ENCODE measurements at places on chromosomes 3 and 15.

DNA sequence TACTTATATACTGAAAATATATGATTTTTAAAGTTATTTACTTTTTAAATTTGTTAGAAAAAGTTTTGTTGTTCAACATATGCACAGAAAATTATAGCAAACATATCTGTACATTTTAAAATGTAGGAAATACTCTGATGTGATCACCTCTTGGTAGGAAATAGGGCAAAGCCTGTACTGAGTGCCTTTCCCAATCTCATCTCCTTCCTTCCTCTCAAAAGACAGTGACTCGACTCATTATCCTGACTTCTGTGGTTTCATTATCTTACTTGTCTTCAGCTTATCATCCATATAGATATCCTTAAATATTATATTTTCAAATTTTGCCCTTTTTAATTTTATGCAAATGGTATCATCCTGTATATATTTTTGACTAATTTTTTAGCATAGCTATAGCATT is 18.4 kb upstream of the ALCAM start:
- no peak for DNase-seq

- DNase-seq: no peak
These were observed 39.6 kb downstream of the SEMA6D start for GRCh38 chr15:47756872-47757271.

DNA sequence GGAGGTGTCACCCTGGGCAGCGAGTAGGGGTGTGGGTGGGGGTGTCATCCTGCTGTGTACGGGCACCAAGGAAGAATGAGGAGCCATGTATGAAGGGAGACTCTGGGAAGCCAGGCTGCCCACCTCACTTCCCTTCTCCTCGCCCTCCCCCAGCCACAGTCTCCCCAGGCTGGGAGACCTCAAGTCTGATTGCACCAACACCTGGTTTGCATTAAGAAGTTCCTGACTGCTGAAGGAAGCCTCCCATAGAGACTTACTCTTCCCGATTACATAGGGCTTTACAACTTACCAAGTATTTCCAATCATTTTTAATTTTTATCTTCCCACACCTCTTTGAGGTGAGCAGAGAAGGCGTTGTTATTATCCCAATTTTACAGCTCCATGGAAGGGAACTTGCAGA is 29.5 kb upstream of the SMAD3 start:
- DNase-seq: no peak

GRCh38 chr3:27613846-27614500 is 108.2 kb downstream of the EOMES start:
- DNase-seq: no peak

- DNase-seq: no peak
These were observed 23.2 kb upstream of the PIGZ start for GRCh38 chr3:196991581-196992460.

DNA sequence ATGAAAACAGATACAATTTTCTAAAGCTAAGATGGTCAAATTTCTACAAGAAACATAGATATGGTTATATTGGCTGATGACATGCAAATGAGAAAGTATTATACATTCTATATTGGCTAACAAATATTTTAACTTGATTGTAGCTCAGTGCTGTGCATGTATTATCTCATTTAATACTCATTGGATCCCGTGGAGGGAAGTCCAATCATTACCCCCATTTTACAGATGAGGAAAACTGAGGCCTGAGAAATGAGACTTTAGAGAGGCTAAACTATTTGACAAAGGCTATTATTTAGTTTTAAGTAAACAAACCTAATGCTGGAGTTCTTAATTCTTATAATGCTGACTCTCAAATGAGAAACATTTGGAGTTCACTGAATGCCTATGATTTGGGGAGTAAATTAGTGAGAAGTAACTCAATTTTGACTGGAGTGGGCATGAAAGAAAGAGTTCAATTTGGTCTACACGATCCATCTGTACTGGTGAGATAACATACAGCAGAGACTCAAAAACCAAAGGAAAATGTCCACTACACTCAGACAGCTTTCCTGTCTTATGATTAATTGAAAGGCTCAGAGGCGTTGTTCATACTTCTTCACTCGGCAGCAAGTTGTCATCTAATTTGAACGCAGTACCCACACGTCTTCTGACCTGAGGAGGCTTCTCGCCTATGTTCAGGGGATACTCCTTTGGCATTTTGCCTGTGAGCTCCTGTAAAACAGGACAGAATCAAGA is 72.2 kb upstream of the LMOD3 start:
- DNase-seq: no peak

- DNase-seq: no peak
These were observed 111.3 kb upstream of the GMNC start for GRCh38 chr3:190973771-190974170.

DNA sequence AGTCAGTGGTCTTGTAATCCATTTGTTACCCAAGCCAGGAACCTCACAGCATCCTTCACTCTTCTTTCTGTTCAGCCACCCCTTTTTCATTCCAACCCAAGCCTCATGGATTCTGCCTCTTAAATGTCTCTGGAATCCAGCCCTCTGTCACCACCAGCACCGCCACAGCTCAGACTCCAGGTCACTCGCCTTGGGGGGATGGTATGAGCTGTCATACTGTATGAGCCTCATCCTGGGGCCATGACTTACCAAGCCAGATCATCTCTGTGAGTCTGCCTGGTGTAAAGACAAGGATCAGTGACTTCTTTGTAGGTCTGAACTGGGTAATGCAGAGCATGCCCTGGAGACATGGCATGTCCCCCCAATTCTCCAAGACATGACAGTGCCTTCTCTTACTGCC is 79.6 kb downstream of the PGPEP1L start:
- DNase-seq: no peak

DNA sequence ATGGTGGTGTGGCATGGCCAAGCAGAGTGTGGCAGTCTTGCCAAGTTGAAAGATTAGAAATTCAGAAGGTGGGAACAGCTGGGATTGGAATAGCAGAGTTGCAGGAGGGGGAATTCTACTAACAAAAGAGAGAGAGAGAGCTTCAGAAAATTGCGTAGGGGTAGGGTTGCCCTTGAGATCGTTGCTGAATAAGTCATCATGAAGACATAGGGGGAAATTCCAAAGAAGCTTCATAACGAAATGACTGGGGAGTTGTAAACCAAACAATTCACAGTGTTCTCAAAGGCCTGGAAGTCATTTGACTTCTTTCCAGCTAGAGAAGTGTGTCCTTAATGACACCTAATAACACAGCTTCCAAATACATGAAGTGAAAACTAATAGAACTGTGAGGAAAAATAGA is 26.3 kb upstream of the TIPARP start:
- no peak for DNase-seq

- DNase-seq: no peak
These were observed 18.1 kb upstream of the SLC22A13 start for GRCh38 chr3:38247366-38248035.

- DNase-seq: no peak
These were observed 995.3 kb downstream of the OTOL1 start for GRCh38 chr3:162491952-162492351.

DNA sequence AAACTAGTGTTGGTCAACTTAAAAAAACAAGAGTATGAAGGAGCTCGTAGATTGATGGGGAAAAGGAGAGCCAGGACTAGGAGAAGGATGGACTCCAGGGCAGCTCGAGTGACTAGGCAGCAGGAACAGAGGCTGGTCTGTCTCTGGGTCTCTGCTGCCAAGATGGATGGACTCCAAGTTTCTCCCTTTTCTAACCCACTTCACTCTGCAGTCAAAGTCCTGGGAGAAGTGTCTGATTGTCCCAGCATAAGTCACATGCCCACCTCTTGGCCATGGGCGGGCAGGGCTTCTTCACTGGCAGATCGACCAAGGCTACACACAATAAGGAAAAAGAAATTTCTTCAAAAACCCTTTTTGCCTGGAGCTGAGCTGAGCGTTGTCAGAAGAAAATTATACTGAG is 9.2 kb upstream of the EPB42 start:
- no peak for DNase-seq

DNA sequence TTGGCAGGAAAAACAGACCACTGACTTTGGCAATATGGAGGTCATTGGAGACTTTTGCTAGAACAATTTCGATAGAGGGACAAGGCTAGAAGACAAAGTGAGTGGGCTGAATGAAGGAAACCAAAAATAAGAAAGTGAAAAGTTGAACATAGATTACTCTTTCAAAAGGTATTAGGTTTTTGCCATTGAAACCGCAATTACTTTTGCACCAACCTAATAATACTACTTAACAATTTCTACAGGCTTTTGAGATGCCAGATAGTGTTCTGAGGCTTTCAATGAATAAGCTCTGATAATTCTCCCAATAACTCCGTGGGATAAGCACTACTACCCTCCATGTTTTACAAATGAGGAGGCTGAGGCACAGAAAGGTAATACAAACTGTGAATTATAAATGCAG is 85.0 kb downstream of the MDFIC2 start:
- DNase-seq: no peak

DNA sequence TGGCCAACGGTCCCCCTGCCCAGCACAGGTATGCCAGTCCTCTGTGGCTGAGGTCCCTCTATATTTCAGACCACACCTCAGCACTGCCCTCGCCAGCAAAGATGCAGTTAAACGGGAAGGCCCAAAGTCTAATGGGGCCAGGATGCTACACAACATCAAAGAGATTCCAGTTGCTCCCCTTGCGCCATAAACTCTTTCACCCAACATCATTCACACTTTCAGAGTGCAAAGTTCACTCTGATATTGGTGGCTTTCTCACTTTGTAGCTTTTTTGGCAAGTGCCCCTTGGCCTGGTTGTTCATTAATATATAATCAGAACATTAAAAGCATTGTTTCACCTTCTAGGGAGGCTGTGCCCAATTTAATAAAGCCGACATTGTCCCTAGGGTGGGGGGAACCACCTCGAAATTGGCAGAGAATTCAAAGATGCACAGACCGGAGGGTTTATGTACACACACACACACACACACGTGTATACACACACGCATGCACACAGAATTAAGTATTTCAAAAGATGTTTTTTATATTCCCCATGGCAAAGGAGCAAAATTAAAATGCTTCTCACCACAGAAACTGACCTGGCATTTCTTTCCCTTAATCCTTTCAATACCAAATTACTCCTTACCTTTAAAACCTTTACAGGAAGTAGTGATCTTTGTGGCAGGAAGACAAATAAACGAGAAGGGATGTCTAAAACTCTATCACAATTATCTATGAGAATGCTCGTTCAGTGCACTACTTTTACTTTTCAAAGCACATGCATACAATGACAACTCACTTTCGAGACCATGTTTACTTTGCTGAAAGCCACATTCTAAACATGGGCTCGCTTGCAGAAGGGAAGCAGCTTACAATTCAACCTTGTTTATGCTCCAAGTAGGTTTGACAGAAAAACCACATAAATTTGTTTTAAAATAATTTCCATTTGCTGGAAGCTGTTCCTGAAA is 19.5 kb downstream of the LRIG1 start:
- no peak for DNase-seq

DNA sequence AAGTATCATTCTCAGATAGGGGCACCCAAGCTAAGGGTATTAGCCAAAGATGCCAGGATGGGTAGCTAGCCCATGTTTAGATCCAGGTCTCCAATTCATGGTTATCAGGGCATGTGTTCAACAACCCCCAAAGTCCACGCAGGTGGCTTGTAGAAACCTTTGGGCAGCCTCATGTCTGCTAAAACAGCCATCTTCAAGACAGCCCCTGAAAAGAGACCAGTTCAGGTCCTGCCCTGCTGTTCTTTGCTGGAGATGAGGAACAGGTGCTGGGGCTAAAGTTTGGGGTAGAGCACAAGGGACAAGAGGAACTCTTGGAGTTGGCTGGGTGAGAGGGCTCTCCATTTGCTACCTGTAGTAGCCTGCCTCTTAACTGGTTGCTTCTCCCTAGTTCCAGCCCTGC is 4.6 kb downstream of the PPM1M start:
- DNase-seq: no peak

- DNase-seq: peak; percentile 62
These were observed 130.6 kb upstream of the FHIT start for GRCh38 chr3:61381745-61382392.
